Activated CD4-positive, alpha-beta memory T cell treated with anti-CD3 and anti-CD28 coated beads, Interleukin-2, amount 10 ng/mL, durations not matched to agents 7 days and 5 days (primary cell): ENCODE measurements at places on chromosomes 7 and 10. TPM values are rescaled to one million over a fixed set of nuclear protein-coding genes. Genes with fewer than 3 reads are reported as not detected.

The CPA1 gene
- not detected for total RNA-seq

The APBB1IP gene
- total RNA-seq: 80.9 TPM

DNA sequence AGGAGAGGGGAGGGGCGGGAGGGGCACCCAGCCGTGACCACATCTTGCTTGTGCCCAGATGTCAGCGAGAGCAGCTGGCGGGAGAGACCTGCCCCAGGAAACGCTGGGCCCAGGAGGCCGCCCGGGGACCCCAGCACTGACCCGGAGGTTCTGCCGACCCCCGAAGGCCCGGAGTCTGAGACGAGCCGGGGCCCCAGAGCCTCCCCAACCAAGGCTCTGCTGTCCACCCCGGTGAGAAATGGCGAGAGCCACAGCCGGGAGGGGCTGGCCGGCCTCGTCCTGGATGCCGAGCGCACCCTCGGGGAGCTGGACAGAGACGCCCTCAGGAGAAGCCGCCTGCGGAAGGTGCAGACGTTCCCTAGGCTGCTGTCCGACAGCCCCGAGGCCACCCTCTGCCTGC is 25.9 kb downstream of the KNDC1 start:
- H3K27me3 ChIP-seq: no peaks in the 10 kb centered on the region
- H3K27ac ChIP-seq: no peak overlapping the region
- no peak overlapping the region for H3K4me3 ChIP-seq
- H3K4me1 ChIP-seq: no peaks in the 10 kb centered on the region

DNA sequence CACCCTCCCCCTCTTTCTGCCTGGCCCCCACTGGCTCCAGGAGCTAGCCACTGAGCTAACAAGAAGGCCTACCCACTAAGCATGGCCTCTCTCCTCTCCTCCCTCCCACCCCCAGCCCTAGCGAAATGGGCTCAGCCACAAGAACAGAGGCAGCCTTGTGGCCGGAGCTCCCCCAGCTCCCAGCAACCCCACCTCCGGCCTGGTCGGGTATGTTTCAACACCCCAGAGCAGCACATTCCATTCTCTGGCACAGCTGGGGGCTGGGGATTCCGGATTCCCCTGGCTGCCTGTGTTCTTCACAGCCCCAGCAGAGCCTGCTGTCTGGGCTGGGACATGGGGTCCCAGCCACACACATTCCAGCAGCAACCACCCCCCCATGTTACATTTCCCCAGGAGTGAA is 9.0 kb downstream of the SFRP5 start:
- H3K4me1 ChIP-seq: no peaks in the 10 kb centered on the region
- H3K27me3 ChIP-seq: no peaks in the 10 kb centered on the region
- no peak overlapping the region for H3K27ac ChIP-seq
- no peak for DNase-seq

GRCh38 chr7:100801833-100802568 is 25.3 kb downstream of the EPHB4 start:
- H3K27me3 ChIP-seq: peaks cover 10% of the 10 kb centered on the region
- H3K4me3 ChIP-seq: no peak overlapping the region
- H3K27ac ChIP-seq: no peak overlapping the region
- H3K36me3 ChIP-seq: no peaks in the 10 kb centered on the region
- DNase-seq: no peak

DNA sequence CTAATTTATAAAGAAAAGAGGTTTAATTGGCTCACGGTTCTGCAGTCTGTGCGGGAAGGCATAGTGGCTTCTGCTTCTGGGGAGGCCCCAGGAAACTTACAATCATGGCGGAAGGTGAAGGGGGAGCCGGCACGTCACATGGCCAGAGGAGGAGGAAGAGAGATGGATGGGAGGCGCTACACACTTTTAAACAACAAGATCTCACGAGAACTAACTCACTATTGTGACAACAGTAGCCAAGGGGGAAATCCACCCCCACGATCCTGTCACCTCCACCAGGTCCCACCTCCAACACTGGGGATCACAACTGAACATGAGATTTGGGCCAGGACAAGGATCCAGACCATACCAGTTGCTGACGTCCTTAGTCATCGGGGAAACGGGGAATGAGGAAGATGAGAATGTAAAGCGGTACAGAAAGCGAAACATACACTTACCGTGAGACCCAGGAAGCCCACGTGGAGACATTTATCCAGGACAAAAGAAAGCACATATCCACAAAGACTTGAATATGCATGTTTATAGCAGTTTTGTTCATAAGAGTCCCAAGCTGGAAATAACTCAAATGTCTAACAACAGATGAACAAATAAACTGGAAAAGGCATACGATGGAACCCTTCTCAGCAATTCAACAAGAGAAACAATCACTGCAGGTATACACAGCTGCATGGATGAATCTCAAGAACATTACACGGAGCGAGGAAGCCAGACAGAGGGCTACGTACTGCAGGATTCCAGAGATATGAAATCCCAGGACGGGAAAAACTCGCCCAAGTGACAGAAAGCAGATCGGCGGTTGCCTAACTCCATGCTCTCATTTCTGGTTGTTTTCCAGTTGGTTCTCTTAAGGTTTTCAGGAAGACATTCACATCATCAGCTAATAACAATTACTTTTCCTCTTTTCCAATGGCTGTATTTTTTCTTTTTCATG is 26.2 kb upstream of the INPP5A start:
- no peaks in the 10 kb centered on the region for H3K27me3 ChIP-seq
- no peak overlapping the region for H3K27ac ChIP-seq

DNA sequence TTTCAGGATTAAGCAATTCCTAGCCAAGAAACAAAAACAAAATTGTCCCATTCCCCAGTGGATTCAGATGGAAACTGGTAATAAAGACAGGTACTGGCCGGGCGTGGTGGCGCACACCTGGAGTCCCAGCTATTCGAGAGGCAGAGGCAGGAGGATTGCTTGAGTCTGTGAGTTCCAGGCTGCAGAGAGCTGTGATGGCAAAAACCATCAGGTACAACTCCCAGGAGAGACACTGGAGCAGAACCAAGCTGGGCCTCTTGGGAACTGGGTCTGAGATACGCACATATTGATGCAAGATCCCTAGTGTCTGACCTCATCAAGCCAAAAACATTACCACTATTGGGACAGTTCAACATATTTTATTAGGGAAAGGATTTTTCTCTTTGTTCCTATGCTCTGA is 84.0 kb upstream of the ANLN start:
- H3K4me1 ChIP-seq: no peaks in the 10 kb centered on the region
- no peak overlapping the region for H3K27ac ChIP-seq
- H3K4me3 ChIP-seq: no peak overlapping the region

DNA sequence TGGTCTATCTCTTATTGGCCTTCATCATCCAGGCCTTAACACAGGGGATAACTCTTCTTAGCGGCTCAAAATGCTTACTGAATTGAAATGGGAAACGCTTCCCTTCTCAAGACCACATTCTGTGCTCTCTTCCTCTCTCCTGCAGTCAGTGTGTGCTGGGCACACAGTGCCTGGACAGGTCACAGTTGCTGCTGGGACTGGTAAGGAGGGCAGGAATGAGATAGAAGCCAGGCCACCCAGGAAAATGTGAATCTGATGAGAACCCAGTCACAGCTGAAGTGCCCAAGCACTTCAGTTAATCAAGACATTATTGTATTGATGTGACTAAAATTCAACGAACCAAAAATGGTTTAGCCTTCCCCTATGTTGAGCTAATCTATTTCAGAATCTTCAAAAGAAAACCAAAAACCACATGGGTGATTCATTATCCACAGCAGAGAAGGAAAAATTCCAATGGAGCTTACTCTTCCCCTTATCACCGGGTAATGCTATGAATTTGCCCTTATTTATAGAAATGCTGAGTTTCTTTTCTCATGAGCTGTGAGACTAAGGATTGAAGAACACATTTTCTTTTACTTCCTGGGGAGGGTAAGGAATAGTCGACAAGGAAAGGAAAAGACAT is 41.2 kb upstream of the PLPP4 start:
- no peaks in the 10 kb centered on the region for H3K36me3 ChIP-seq
- DNase-seq: no peak
- no peaks in the 10 kb centered on the region for H3K4me1 ChIP-seq
- H3K4me3 ChIP-seq: no peak overlapping the region
